ENCODE measurements at places on chromosomes 11 and 22.
A peak's percentile ranks its signal among the peaks of the same experiment; 100 is the strongest.

- DNase-seq, result no peak
Measured at GRCh38 chr11:128467041-128467440, 120.3 kb downstream of the ETS1 start.

DNA sequence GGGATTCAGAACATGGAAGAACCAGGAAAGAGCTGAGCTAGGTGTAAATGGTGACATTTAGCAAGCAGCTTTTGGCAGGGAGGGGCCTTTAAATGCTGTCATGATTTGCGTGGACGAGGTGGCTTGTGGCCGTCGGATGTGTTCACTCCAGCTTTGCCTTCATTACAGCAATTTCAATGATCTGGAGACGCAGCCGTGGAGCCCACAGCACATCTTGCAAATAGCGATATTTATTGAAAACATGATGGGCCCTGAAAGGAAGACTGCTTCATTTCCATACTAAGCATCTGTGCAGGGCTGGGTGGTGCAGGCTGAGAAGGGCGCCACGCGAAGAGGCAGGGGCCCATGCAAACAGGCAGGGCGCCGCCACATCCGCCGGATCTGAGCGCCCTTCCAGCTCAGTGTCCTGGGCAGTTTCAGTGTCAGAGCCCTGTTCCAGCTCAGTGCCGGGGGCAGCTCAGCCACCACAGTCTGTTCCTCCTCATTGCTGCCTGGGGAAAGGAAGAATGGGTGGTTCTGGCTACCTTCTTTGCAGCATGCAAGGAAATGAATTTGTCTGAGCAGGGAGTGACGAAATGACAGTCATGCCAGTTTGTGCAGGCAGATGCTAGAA, 111.1 kb upstream of the TTC12 start:
- no peak for DNase-seq

DNA sequence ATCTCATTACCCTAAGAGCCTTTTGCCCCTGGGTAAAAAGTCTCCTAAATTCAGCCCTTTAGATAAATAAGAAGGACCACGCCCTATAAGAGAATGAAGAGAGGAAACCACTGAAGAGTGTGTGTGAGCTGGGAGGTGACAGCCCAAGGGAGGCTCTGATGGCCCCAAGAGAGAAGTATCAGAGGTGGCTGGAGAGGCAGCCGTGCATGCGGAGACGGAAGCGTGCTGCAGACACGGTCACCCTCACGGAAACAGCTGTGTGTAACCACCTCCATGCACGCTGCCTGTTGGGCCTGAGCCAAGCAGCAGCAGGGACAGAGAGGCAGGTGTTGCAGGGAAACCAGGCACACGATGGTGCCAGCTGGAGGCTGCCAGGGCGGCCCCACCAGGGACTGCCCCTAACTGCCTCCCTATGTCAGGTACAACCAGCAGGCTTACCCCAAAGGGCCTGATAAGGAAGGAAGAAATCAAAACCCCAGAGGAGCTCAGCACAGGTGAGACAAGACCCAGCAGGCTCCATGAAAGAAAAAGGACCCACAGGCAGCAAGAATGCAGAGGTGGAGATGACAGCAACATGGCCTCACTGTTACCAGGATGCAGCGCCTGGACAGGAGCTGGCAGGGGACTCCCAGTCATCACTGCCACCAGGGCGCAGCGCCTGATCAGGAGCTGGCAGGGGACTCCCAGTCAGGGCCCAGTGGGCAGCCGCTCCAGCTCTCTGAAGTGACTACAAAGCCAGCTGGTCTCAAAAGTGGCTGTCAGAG, 7.8 kb downstream of the LARGE2 start:
- DNase-seq, result peak; percentile 67

- DNase-seq, result no peak
Measured at GRCh38 chr22:23677701-23677995, 13.2 kb upstream of the RGL4 start.

- no peak for DNase-seq
Measured at GRCh38 chr22:20085651-20086050, 5.6 kb downstream of the DGCR8 start.

GRCh38 chr11:28569106-28569505, 460.9 kb downstream of the METTL15 start:
- DNase-seq, result no peak

DNA sequence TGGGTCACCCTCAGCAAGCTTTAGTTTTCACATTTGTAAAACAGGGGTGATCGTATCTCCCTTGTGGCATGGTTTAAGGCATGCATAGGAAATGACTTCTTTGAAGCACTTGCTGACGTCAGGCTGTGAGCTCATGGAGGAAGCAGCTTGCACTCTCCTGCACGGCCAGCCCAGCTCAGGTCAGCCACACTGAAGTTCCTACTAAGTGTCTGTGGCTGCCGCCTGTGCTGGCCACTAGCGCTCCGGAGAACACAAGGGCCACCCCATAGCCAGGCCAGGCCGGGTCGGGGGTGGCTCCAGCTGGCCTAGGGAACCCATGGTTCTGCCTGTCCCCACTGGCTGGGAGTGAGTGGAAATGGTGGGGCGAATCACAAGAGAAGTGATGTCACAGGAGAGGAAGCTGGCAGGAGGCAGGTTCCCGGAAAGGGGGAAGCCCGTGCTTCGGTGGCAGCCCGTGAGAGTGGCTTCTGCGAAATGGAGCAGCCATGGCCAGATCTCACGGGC, 28.2 kb downstream of the KCTD17 start:
- peak; percentile 63 for DNase-seq

DNA sequence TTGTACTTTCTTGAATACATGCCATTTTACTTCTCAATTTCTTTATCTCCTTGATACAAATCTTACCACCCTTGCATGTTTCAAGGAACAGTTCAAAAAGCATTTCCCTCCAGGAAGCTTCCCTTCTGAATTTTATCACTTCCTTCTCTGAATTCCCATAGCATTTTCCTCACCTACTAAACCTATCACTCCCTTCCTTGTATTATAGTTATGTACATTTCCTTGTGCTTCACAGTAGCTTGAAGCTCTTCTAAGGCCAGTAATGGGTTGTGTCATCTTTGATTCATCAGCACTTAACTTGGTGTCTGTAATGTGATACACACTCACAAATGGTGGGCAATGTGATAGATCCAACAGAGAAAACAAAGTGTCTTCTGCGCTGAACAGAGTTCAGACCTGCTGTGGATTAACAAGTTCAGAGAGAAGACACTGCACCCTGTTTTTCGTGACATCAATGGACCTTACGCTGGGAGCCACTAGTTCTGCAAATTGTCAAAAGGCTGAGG, 127.5 kb downstream of the CCDC81 start:
- DNase-seq, result no peak

- no peak for DNase-seq
Measured at GRCh38 chr11:129395883-129396282, 20.2 kb downstream of the BARX2 start.

DNA sequence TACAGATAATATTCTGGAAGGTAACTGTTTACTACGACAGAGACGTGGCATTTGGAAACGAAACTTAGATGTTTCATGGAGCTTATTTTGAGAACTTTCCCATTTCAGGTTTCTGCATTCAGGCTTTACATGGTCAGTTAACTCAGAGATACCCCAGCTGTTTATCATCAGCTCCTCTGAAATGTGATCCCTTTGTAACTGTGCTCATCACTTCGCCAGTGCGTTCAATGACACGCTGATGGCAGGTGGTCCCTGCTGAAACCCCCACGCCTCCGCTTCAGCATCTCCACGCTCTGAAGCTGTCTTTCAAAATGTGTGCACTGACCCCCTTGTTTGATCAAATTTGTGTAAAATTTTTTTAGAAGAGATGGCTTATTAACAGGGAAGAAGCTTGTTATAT, 30.5 kb downstream of the ALG12 start:
- no peak for DNase-seq

GRCh38 chr11:112589155-112589554, 328.5 kb upstream of the PLET1 start:
- DNase-seq, result no peak

GRCh38 chr22:27387561-27387960, 414.0 kb downstream of the MN1 start:
- no peak for DNase-seq

GRCh38 chr11:48107188-48107704, 109.4 kb upstream of the OR4B1 start:
- DNase-seq, result no peak

DNA sequence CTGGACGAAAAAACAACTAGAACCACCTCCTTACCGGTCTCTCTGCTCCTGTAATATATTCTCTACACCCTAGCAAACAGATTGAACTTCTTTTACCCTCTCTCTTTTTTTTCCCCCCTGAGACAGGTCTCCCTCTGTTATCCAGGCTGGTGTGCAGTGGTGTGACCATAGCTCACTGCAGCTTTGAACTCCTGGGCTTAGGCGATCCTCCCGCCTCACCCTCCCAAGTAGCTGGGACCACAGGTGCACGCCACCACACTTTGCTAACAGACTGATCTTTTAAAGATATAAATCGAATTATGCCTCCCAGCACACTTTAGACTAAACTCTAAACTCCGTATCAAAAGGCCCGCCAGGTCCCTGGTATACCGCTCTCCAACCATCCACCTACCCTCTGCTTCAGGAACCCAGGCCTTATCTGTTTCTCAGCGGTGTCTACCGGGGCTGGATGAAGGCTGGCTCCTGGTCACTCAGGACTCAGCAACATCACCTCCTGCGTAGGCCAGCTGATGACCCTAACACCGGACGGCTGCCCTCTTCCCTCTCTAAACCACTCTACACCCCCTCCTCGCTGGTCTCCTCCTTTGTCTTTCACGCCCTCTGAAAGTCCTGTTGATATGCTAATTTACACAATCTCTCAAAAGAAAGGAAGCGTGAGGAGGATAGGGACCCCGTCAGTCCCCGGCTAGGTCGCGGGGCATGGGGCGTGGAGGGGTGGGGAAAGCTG, 745 bp downstream of the C22orf39 start:
- no peak for DNase-seq

GRCh38 chr11:128288368-128288767, 299.0 kb downstream of the ETS1 start:
- no peak for DNase-seq

GRCh38 chr11:2212411-2213251, 41.0 kb upstream of the TH start:
- DNase-seq, result no peak

DNA sequence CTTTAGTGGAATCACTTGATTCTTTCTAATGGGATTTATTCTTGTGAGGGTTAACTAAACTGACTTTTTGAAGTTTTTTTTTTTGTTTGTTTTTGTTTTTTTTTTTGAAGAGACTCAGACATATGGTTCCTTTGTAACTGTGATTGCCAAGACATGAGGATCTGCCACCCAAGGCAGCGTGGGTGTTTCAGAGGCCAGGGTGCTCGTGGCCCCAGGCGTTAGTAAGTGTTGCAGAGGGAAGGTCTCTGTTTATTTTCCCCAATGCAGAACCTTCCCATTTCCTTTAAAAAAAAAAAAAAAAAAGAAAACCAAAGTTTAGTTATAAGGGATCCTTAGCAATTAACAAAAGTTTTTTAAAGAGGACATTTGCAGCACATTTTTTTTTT, 94.8 kb downstream of the CTTN start:
- DNase-seq, result no peak

GRCh38 chr22:29348041-29348440, 32.5 kb upstream of the RASL10A start:
- no peak for DNase-seq

DNA sequence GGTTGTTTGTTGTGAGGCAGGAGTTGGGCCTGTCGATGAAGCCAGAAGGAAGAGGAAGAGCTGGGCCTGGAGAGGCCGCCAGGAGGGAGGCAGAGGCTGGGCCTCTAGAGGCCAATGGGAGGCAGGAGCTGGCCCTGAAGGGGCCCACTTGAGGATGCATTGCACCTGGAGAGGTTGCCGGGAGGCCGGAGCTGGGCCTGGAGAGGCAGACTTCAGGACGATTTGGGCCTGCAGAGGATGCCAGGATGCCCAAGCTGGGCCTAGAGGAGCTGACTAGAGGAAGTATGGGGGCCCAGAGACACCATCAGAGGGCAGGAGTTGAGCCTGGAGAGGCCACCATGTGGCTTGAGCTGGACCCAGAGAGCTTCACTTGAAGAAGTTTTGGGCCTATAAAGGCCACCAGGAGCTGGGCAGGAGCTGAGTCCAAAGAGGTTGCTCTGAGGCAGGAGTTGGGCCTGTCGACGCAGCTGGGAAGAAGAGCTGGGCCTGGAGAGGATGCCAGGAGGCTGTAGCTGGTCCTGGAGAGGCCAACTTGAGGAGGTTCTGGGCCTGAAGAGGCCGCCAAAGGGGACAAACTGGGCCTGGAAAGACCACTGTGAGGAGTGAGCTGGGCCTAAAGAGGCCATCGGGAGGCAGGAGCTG, 39.0 kb downstream of the OR4C45 start:
- DNase-seq, result no peak

DNA sequence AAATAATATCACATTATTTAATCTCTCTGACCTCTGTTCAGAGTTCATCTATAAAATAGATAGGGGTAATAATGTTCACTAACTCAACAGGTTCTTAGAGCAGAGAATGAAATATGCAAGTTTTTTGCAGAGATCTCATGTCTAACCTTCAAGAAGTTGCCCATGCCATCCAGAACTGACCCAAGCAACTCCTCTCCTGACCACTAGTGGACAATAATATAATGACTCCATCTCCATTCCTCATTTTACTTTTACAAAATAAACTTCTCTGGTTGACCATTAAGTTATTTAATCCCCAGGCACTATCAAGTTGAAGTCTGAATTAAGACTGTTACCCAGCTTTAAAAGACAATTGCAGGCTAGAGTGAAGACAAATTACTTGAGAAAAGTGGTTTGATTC, 382.6 kb downstream of the KCNA4 start:
- no peak for DNase-seq

DNA sequence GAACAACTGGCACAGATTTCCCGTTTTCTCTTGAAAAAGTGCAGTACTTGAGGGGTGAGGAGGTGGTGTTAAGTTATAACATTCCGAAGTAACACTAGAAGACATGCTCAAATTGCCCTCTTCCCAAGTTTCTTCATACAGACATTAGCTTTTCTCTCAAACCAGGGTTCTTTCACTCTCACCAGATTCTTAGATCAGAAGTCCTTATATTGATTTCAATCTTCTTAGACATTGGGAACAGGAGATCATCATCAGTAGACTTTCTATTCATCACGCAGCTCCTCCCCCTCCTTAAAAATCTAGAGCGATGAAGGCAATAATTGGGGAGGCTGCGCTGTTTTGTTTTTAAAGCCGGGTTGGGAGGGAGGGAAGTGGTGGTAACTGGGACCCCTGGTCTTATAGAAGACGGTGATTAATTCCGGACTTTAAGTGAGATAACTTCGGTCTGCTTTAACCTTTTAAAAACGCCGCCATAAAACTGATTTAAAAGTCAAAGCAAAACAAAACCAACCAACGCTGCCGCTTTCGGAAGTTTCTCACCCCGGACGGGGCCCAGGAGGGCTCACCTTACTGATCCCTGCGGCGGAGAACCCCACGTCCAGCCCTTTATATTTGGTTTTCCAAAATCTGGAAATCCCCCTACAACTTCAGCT, 665 bp downstream of the USP28 start:
- peak; percentile 32 for DNase-seq

- DNase-seq, result no peak
Measured at GRCh38 chr11:68591719-68592118, 92.6 kb upstream of the GAL start.
